ENCODE measurements at places on chromosomes 4 and X.

DNA sequence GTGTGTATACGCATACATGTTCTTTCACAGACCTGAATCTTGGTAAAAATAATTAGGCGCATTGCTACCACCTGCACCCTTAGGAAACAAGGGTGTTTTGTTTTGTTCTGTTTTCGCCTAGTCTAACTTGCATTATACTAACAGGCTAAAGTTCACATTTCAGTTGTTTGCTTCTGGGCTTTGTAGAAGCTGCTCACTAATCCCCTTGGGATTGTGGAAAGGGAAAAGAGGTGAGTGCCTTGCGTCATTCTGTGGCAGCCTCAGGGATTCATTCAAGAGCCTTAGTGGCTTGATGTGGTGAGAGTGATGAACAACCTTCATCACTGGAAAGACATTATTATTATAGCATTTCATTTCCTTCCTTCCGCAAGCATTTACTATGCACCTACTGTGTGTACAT lies 331.1 kb downstream of the ADGRL3 start:
- DNase-seq, result no peak

DNA sequence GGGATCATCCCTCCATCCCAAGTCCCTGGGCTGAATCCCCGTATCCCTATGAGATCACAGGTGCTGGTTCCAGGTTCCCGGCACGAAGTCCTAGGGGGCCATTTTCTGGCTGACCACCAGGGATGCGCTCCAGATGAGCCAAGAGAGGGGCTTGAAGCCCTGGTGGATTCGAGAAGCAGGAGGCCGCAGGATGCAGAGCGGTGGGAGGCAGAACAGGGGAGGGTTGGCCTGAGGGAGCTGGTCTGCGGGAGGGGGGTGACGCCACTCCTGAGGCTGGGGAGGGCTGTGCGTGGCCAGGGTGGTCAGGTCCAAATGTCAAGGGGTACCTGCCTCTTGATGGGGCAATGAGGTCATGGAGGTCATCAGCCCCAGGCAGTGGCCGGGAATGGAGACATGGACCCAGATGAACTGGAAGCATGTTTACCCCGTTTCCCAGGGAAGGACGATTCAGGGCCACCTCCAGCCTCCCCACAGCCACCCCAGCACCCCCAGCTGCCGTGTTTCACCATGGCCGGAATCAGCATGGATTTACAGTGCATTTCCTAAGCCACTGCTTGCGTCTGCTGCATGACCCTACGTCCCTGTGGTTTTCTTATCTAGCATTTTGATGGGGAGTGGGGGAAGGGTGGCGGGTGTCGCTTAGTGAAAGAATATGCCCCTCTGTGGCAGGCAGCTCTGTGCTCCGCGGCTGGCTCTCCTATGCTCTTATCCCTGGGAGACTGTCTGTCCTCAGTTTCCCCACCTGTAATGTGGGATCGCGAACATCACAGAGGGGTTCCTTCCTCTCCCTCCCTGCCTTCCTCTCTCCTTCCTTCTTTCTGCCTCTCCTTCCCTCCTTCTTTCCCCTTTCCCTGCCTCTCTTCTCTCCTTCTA lies 17.0 kb upstream of the HTRA3 start:
- DNase-seq, result no peak

GRCh38 chr4:48032721-48033120 lies 16.1 kb downstream of the NIPAL1 start:
- DNase-seq, result no peak

GRCh38 chr4:87601361-87601760 lies 7.0 kb upstream of the DSPP start:
- DNase-seq, result no peak

GRCh38 chrX:140815868-140816267 lies 106.3 kb downstream of the LINC00632 start:
- no peak for DNase-seq

GRCh38 chr4:93394545-93395081 lies 433.9 kb upstream of the ATOH1 start:
- DNase-seq, result no peak

GRCh38 chrX:1011691-1012283 lies 200.7 kb downstream of the CRLF2 start:
- DNase-seq, result no peak

DNA sequence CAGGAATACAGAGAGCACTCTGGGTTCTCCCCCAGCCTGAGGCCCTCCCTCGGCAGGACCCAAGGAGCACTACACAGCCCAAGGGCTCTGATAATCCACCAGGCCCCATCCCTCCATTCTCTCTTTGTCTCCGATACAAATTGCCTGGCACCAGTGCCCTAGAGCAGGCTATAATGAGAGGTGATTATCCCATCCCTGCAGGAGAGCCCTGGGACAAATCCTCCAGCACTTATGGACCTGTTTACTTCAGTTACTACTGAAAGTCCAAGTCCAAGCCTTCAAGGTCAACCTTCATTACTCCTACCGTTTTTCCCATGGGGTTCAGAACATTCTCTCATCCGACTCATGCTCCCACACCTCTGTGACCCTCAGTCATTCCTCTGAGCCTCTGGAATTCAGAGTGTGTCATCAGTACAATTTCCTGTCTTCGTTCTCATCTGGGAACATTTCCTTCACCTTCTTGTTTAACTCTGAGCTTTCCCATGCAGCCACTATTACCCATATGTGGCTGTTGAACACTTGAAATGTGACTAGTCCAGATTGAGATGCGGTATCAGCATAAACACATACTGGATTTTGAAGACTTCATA lies 299.0 kb downstream of the RAPGEF2 start:
- DNase-seq, result no peak
